ENCODE measurements at places on chromosomes 2 and 18.

DNA sequence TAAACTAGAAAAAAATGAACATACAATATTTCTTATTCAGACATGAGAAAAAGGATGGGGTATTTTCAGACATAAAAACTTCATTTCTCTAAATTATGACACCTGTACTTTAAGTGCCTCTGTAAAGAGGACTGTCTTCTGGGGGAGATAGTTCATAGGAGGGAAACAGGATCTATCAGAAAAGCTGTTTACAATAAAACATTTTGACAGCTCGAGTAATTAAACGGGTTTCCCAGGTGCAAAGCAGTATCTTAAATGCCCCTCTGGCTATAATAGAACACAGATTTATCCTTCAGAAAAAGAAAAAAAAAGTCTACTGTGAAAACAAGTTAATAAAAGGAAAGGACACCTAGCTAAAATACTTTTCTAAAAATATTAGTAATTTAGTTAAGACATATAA lies 311.4 kb upstream of the UBE2E3 start:
- no peak for DNase-seq

GRCh38 chr2:98771264-98771663 lies 40.3 kb upstream of the MGAT4A start:
- DNase-seq, result no peak

- no peak for DNase-seq
Measured at GRCh38 chr18:49961271-49961670, 147.9 kb upstream of the ACAA2 start.

DNA sequence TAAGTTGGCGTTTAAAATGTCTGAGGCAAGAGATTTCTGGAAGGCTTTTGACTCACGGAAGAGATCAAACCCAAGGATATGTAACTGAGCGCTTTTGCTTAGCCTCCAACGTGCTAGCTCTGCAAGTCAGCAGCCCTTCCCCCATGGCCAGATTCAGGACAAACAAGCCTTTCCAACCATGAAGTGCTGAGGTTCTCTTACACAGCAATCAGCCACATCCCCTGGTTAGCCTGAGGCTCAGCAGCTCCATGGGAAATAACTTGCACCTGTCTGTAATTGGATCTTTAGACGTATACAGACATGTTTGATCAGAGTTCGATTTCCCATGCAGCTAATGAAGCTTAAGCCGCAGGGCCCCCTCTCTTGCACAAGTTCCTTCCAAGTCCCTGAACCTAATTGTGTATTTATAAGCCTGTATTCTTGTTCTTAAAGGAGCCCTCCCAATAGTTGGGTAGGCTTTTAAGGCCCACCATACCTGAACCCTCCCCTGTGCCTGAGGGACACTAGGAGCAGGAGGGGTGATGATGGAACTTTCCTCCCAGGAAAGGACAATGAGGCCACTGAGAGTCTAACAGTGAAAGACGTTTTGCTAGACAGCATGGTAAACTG lies 2.1 kb upstream of the TMEM131 start:
- no peak for DNase-seq

DNA sequence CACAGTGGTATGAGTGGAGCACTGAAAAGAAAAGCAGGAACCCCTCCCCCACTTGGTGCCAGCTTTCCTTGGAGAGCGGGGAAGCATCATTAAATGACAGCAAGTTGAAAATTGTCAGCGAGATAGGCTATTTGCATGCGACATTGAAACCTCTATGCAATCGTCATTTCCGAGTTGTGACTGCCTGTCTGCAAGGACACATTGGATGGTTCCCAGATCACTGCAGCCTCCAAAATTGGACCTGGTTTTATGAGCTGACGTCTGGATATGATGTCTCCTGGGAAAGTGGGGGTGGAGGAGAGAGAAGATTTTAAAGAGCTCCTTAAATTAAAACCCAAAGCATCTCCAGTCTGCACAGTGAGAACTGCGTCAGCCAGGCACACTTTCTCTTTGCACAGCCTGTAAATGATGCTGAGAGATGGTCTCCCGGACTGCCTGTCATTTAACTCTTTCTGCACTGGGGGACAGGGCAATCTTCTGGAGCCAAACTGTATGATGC lies 57.8 kb upstream of the KIF5C start:
- DNase-seq, result no peak

DNA sequence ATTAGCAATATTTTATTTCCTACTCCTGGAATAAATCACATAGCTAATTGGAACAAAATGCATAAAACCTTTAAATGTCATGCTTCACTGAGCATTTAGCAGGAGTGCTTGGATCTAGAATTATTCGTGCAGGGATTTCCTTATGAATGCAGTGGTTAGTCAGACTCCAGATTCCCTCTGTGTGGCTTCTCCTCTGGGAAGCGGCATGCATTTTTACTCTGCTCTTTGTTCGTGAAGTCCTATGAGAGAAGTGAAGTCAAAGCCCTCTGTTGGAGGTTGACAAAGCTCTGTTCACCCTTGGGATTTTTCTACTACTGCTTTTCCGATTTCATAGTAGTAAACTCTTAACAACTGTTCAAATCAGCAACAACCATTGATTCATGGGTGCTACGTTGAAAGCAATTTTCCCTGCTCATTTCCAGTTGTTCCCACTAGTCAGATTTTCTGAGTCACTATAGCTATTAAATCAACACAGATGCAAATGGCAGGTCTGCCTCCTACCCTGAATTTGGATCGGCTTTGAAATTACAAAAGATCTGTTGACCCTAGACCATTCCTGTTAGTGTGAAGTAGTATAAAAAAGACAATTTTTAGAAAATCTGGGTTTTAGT lies 461.7 kb downstream of the STK39 start:
- no peak for DNase-seq

GRCh38 chr18:56770873-56771272 lies 119.7 kb downstream of the WDR7 start:
- no peak for DNase-seq

DNA sequence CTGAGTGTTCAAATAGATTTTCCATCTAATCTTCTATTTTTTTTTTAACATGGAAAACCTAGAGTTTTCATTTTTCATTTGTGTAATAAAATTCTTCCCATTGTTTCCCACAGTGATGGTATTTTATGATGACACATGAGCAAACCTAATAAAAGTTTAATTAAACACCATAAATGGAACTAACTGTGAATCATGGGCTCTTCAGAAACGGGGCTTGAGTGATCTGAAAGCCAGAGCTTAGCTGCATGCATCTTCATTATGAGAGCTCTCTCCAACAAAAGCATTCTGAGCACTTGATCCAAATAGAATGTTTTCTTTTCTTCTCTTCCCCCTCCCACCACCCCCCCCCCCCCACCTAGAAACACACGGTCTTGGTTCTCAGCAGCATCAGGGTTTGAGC lies 82.1 kb upstream of the REV1 start:
- DNase-seq, result no peak

DNA sequence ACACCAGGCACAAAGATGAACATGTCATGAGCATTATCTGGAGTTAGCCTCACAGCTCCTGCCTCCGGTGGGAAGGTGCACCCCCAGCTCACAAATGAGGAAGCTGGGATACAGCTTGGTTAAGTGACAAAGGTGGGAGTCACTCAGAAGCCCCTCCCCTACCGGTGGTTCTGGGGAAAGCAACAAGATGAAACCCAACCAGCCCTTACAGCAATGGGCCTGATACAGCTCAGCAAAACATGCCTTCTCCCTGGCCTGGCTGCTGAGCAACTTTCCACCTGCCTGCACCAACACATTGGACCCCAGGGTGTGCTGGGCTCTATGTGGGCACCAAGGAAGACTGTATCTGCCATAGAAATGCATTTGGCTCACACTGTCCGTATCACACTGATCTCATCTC lies 113.2 kb downstream of the GYPC start:
- DNase-seq, result no peak

DNA sequence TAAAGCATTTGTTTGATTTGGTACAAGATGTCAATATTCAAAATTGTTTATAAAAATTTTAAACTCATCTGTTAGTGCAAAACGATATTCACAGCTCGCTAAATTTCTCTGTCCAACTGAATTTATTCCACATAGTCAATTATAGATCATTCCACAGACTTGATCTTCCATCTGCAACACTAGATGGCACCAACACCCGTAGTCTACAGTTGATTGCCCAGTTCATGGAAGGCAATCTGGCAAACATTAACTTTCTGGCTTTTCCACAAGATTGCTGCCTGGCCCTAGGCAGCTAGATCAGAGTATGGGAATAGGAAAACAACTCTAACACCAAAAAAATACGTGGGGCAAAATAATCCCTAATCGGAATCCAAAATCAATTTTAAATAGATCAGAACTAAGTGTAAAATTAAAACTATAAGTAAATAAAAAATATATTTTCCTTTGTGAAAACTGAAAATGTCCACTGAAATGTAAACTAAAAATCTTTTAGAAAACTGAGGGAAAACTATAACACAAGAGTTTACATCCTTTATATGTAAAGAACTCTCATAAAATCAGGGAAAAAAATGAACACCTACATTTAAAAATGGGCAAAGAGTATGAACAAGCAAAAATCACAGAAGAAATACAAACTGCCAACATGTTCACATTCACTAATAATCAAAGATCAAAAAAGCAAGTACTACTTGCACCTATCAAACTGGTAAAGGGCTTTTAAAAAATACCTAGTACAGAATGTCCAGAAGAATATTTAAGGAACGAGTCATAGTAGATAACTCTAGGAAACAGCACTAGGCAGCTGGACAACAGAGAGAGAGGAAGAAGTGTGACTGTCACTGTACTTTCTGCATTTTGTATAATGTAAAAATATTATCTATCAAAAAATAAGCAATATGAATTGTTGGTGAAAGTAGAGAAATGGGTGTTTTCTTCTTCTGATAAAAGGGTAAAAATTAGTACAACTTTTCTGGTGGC lies 35.0 kb downstream of the RTN4 start:
- DNase-seq, result no peak
